ENCODE measurements at places on chromosomes 2 and 18. TPM values are rescaled to one million over a fixed set of nuclear protein-coding genes. Genes with fewer than 3 reads are reported as not detected.

The CYS1 gene
- 0.56 TPM for total RNA-seq

The IL36RN gene
- total RNA-seq, result not detected

The TIGD1 gene
- total RNA-seq, result 14.6 TPM

The ECEL1 gene
- total RNA-seq, result 3.8 TPM

The DTNA gene
- 15.0 TPM for total RNA-seq

The ARHGEF33 gene
- total RNA-seq, result 0.19 TPM

DNA sequence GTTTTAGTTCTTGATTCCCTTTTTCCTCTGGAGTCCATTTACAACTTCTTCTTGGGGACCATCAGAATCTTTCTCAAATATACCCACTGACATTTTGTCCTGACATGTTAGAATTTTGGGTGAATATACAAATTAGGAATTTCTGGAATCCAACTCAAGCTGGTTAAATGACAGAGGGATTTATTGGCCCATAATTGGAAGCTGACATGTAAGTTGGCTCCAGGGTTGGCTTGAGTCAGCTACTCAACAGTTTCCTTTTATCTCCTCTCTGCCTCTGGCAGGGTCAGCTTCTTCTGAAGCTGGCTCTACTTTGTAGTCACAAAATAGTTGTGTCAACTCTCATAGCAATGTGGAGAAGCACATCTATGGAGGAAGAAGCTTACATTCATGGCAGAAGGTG lies 36.6 kb upstream of the PPP1R1C start:
- no peak for DNase-seq

- no peak for DNase-seq
These were observed 179.5 kb upstream of the ID2 start for GRCh38 chr2:8502316-8502715.

- DNase-seq, result no peak
These were observed 80.8 kb downstream of the GAREM1 start for GRCh38 chr18:32389858-32390257.

- no peak for DNase-seq
These were observed 8.3 kb downstream of the MYCN start for GRCh38 chr2:15948704-15948957.

DNA sequence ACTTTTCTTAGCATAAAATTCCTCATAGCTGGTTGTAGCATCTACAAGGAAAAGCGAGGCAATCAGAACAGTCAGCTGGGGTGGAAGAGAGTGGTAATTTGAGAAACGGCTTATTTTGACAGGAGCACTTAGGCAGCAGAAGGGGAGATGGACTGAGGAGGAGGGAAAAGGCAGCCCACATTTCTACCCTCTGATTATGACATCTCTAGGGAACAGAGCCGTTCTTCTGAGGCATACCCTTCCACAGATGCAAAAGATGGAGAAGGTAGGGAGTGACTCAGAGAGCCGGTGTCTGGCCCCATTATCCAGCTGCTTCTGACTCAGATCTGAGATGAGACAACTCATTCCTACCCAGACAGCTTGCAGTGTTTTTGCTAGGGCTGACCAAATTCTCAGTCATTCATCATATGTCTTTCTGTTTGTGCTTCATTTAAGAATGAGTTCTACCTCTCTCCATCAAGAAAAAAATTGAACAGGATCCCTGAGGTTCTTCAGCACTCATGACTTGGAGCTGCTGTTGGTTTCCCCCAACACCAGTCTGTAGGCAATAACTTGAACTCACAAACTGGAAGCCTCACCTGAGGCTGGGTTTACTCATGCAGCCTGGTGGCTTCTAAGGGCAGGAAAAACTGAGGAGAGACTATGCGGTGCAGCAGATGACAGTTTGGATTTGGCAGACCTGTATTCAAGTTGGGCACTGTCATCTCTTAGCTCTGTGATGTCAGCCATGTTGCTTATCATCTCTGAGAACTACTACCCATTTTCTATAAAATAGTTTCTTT lies 15.9 kb upstream of the SEC11C start:
- no peak for DNase-seq

DNA sequence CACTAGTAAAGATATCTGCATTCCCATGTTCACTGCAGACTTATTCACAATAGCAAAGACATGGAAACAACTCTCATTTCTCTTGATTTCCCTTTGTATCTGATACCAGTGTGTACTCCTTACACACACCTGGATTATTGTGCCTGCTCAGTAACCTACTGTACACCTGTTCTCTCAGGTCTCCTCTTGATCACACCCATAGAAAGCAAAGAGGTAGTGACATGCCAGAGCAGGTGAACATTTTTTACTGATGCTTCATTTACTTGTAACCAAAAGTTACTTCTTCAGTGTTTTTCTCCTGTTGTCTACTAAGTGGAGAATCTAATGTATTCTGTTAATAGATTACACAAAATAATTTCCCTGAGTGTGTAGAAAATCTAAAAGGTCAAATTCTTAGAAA lies 46.8 kb downstream of the CDH19 start:
- DNase-seq, result no peak

DNA sequence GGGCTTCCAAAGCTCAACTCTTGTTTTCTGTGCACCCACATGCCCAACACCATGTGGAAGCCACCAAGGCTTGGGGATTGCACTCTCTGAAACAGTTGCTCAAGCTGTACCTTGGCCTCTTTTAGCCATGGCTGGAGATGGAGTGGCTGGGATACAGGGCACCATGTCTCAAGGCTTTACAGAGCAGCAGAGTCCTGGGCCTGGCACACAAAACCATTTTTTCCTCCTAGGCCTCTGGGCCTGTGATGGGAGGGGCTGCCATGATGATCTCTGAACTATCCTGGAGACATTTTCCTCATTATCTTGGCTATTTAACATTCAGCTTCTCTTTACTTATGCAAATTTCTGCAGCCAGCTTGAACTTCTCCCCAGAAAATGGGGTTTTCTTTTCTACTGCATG lies 179.7 kb upstream of the LRP1B start:
- no peak for DNase-seq

- peak; percentile 43 for DNase-seq
These were observed 96.2 kb upstream of the SNTG2 start for GRCh38 chr2:854460-854859.

DNA sequence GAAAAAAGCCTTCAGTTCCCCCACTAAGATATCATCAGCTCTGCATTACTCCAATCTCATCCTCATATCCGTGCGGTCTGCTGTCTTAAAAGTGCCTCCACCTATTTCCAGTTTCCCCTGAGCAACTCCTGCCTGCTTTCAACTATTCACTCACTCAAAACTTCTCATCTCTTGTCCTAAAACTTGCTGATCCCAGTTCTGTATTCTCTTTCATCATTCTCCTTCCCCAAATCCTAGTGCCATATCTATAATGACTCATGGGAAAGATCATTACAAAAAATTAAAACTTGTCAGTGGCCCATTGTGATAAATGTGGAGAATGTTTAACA lies 20.0 kb downstream of the ACVR1 start:
- DNase-seq, result no peak

DNA sequence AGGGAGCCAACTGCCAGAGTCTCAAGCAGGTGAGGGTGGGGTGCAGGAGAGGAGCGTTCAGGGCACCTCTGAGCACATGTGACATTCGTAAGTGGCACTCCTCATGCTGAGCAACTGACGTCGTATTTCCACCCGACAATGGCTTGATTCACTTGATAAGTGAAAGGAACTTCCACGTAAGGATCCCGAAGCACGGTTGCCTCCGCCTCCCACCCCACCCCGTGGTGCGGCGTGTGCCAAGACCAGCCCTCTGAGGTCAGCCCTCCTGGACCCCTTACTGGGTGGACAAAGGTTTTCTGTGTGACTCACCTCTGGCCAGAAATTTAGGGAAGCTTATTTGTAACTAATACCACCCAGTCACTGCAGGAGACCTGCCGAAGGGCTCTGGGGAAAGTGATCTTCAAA lies 59.9 kb downstream of the AGAP1 start:
- DNase-seq, result no peak

Data from neural progenitor cell (in vitro differentiated cells).